ENCODE measurements at places on chromosomes 2 and 18.

DNA sequence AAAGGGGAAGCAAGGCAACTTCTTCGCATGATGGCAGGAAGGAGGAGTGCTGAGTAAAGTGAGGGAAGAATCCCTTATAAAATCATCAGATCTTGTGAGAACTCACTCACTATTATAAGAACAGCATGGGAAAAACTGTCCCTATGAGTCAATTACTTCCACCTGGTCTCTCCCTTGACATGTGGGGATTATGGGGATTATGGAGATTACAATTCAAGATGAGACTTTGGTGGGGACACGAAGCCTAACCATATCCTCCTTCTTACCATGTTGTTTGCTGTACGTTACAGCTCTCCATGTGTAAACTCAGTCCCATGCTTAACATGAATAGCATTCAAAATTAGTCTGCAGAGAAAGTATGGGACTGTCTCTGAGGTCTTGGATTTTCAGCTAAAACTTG is 1096.8 kb upstream of the ACVR2A start:
- no peak for DNase-seq

DNA sequence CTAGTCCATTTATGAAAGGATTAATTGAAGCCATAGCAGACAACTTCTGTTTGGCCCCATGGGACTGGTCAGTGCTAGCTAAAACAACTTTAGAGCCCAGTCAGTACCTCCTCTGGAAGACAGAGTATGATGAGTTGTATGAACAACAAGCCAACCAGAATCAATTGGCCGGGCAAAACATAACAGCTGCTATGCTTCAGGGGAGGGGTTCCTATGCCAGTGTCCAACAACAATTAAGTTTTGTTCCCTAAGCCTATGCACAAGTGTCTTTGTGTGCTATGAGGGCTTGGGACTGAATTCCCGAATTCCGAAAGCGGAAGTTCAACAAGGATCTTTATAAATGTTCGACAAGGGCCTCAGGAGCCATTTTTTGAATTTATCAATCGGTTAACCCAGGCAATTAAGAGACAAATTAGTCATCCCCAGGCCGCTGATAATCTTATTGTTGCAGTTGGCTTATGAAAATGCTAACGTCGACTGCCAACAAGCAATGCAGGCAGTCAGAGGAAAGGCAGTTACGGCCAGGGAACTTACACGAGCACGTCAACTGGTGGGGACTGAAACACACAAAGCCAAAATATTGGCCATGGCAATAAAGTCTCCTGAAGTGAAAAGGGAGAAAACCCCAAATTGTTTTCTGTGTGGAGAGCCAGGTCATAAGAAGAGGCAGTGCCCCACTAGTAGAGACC is 57.9 kb downstream of the ZNF638 start:
- DNase-seq: no peak

- peak; percentile 54 for DNase-seq
Measured at GRCh38 chr18:4068552-4069158, 386.5 kb downstream of the DLGAP1 start.

- DNase-seq: no peak
Measured at GRCh38 chr2:55418072-55418471, 1.6 kb downstream of the CCDC88A start.

DNA sequence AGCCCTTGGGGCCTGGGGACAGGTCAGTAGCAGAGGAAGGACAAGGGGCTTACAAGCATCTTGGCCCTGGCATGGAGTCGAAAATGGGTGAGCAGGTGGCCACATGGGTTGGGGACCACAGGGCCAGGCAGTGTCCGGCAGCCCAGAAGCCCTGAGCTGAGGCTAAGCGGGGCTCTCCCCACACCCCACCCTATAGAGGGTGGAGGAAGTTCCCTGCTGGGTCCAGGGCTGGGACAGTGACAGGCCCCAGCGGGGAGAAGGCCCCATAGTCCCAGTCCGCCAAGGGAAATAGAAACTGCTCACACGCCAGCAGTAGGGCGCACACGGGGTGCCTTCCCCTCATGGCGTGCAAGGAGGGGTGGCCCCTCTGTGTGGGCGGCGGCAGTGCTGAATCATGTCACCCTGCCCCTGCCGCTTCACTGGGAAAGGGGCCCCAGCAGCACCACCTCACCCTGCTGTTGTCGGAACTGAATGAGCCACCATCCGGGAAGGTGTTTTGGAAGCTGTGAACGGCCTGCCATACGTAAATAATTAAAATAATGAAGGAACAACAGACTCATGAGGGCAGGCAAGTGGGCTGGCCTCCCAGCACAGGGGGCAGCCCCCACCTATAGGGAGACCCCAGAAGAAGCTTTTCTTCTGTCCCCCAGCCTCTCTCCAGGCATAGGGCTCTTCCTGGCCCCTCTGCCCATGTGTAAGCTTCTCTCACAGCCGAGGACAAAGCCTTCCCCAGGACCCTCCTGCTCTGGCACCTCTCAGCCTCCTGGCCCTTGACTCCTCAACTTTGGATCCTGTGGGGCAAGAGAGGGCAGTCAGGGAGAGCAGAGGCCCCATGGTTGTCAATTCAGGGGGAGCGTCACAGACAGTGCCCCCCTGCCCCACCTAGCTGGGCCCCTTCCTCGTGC is 12.7 kb upstream of the DUSP2 start:
- no peak for DNase-seq

DNA sequence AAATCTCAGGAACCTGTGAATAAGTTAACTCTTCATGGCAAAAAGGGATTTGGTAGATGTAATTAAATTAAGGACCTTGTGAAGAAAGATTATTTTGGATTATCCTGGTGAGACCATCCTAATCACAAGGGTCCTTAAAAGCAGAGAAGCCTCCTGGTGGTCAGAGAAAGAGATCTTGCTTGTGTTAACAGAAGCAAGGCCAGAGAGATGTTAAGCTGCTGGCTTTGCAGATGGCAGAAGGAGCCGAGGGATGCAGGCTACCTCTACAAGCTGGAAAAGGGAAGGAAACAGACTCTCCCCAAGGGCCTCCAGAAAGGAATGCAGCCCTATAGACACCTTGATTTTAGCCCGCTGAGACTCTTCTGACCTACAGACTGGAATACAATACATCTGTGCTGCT is 197.0 kb downstream of the STK39 start:
- no peak for DNase-seq

DNA sequence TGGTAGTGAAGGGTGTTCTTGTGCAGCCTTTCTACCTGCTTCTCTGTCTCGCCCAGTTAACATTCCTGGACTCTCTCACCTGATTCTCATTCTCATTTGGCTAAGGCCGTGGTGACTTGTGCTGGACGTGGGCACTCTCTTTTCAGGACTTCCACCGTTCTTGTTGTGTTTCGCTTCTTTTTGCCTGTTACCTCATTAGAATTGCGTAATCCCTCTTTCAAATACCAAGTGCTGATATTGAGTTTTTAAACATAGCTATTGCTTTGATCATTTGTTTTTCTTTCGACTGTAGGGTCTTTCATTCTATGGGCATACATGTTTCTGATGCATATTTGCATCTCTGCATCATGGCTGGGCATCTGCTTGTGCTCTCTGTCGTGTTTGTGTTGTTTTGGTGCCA is 287.0 kb downstream of the ALPK2 start:
- DNase-seq: no peak

Measured in natural killer cell (primary cell).